Colonic mucosa (tissue), 4 donors: ENCODE measurements at places on chromosomes 11 and 22. TPM values are rescaled to one million over a fixed set of nuclear protein-coding genes. Genes with fewer than 3 reads are reported as not detected.
A peak's percentile ranks its signal among the peaks of the same experiment; 100 is the strongest.

RFPL1 gene
- total RNA-seq, result not detected

BAIAP2L2 gene
- total RNA-seq, result 76.6 TPM

C1QTNF5 gene
- 5.3 TPM for total RNA-seq

FGF3 gene
- total RNA-seq, result not detected

OR51I2 gene
- total RNA-seq, result not detected

NLRP6 gene
- total RNA-seq, result 0.72 TPM

GRAMD4 gene
- 118 TPM for total RNA-seq

CCDC116 gene
- total RNA-seq, result 0.59 TPM

CD3G gene
- 2.0 TPM for total RNA-seq

CSRP3 gene
- 0.35 TPM for total RNA-seq

- H3K4me1 ChIP-seq, result peaks cover 3% of the 10 kb centered on the region
- H3K36me3 ChIP-seq, result no peaks in the 10 kb centered on the region
- no peak overlapping the region for H3K4me3 ChIP-seq
- no peak for DNase-seq
- H3K27ac ChIP-seq, result no peak overlapping the region
These were observed 7.4 kb downstream of the CD82 start for GRCh38 chr11:44572884-44573283.

DNA sequence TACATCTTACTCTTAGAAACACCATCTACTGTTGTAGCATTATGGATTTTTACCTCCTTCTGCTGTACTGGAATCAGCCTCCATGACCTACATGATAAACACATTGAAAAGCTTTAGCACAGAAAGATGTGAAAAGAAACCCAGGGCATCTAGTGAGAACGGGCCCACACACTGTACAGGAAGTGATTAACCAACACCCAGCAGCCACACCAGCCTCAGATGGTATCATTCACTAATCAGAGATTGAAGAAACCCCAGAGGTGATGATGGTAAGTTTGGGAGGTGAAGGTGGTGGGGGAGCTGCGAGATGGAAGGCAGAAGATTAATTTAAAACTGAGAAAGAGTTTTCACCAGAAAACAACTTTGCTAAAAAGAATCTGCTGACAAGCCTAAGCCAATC is 46.1 kb downstream of the RASSF10 start:
- no peak for DNase-seq
- no peaks in the 10 kb centered on the region for H3K36me3 ChIP-seq
- no peaks in the 10 kb centered on the region for H3K27me3 ChIP-seq
- H3K4me1 ChIP-seq, result no peaks in the 10 kb centered on the region

DNA sequence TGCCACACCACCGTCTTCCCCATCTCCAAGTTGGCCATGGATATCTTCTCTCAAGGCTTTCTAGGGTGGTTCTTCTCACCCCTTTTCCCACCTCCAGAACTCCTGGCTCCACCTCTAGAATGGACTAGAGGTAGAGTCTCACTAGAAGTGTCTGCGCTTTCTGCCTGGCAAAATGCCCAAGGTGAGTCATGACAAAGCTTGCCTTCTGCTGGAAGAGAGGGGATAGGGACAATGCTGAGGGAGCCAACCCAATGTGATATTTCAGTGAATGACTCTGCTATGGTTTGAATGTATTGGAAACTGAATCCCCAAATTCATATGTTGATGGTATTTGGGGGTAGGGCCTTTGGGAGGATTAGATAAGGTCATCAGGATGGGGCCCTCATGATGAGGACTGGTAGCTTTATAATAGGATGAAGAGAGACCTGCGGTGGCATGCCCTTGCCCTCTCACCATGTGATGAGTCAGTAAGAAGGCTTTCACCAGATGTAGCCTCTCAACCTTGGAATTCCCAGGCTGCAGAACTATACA is 4.1 kb upstream of the CD82 start:
- no peak overlapping the region for H3K27ac ChIP-seq
- peaks cover 8% of the 10 kb centered on the region for H3K4me1 ChIP-seq
- no peak overlapping the region for H3K4me3 ChIP-seq
- no peaks in the 10 kb centered on the region for H3K27me3 ChIP-seq

DNA sequence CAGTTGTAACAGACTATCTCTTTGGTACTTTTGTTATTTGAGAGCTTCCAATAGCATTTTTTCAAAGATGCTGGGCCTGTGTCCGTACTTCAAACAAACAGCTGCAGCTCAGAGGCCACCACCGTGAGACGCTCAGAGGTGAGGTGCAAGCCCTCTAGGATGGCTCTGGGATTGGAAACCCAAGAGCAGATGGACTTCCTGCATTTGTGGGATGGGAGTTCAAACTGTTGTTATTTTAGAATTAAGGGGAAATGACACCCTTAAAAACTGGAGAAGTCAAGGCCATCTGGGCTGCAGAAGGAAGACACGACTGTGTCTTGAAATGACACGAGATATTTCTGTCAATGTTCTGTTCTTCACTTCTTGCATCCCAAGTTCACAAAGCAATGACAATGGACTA is 9.2 kb upstream of the IL10RA start:
- no peak for DNase-seq
- H3K27me3 ChIP-seq, result no peaks in the 10 kb centered on the region
- H3K36me3 ChIP-seq, result no peaks in the 10 kb centered on the region
- peaks cover 11% of the 10 kb centered on the region for H3K4me1 ChIP-seq
- H3K27ac ChIP-seq, result no peak overlapping the region

- no peak overlapping the region for H3K27ac ChIP-seq
- no peaks in the 10 kb centered on the region for H3K27me3 ChIP-seq
These were observed 102.9 kb downstream of the MTNR1B start for GRCh38 chr11:93072229-93072914.

DNA sequence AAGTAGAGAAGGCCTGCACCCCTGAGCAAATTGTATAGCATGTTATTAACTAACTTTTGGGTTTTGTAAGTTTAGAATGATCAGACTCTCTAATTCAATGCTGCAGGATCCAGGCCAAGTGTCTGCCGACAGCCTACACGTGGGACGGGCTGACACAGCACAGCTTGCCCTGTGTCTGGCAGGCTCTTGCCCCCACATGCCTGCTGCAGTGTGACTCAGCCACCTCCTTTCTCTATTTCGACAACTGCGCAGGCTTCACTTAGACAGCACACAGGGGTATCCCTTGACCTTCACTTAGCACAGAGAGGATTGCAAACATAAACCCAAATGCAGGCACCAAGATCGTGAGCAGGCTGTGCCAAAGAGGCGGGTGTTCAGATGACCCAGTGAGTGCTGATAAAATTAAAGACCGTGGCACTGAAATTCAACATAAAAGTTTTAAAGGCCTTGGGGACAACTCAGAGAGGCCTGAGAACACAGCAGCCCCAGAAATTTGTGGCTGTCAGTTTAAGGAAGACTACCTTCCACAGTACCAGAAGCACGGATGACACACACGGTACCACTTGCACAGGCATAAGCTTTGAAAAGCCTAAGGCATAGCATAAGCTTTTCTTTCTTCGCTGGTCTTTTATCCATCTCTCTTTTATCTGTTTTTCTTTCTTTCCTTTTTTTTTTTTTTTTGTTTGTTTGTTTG is 37.8 kb downstream of the SCN3B start:
- H3K4me1 ChIP-seq, result no peaks in the 10 kb centered on the region
- no peak for DNase-seq
- no peak overlapping the region for H3K4me3 ChIP-seq
- no peaks in the 10 kb centered on the region for H3K36me3 ChIP-seq
- H3K27me3 ChIP-seq, result no peaks in the 10 kb centered on the region
- no peak overlapping the region for H3K27ac ChIP-seq

DNA sequence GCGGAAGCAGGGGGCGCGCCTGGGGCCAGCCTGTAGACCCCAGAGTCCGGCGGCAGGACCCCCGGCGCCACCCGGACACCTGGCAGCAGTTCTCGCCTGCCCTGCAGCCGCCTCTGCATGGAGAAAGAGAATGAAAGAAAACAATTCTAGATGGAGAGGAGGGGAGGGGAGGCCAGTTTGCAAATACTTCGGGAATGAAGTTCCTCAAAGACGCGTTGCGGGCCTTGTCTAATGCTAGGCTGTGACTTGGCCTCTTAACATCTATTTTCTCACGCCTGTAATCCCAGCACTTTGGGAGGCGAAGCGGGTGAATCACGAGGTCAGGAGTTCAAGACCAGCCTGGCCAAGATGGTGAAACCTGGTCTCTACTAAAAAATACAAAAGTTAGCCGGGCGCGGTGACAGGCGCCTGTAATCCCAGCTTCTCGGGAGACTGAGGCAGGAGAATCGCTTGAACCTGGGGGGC is 2.1 kb upstream of the BARX2 start:
- H3K36me3 ChIP-seq, result no peaks in the 10 kb centered on the region
- H3K4me1 ChIP-seq, result no peaks in the 10 kb centered on the region
- no peak overlapping the region for H3K27ac ChIP-seq
- H3K4me3 ChIP-seq, result peak overlapping the region; percentile 40
- DNase-seq, result no peak
- H3K27me3 ChIP-seq, result peaks cover 17% of the 10 kb centered on the region

GRCh38 chr11:57202281-57202680 is 20.5 kb downstream of the LRRC55 start:
- H3K4me1 ChIP-seq, result no peaks in the 10 kb centered on the region
- no peak overlapping the region for H3K27ac ChIP-seq
- no peak overlapping the region for H3K4me3 ChIP-seq
- H3K36me3 ChIP-seq, result no peaks in the 10 kb centered on the region
- DNase-seq, result no peak
- no peaks in the 10 kb centered on the region for H3K27me3 ChIP-seq

- H3K36me3 ChIP-seq, result no peaks in the 10 kb centered on the region
- peaks cover 43% of the 10 kb centered on the region for H3K27me3 ChIP-seq
- peak; percentile 60 for DNase-seq
- peaks cover 19% of the 10 kb centered on the region for H3K4me1 ChIP-seq
These were observed 1.8 kb upstream of the RASGRP2 start for GRCh38 chr11:64745521-64746328.

GRCh38 chr11:63847363-63847762 is 8.5 kb downstream of the MARK2 start:
- H3K27ac ChIP-seq, result peak overlapping the region; percentile 31
- H3K4me3 ChIP-seq, result no peak overlapping the region
- H3K27me3 ChIP-seq, result no peaks in the 10 kb centered on the region
- H3K4me1 ChIP-seq, result peaks cover 22% of the 10 kb centered on the region
- H3K36me3 ChIP-seq, result no peaks in the 10 kb centered on the region

GRCh38 chr11:75949023-75949672 is 134.1 kb downstream of the UVRAG start:
- peaks cover 11% of the 10 kb centered on the region for H3K4me1 ChIP-seq
- H3K36me3 ChIP-seq, result no peaks in the 10 kb centered on the region
- H3K27me3 ChIP-seq, result no peaks in the 10 kb centered on the region
- no peak overlapping the region for H3K4me3 ChIP-seq

- no peaks in the 10 kb centered on the region for H3K4me1 ChIP-seq
- no peaks in the 10 kb centered on the region for H3K27me3 ChIP-seq
- peak; percentile 18 for DNase-seq
- H3K4me3 ChIP-seq, result no peak overlapping the region
- no peaks in the 10 kb centered on the region for H3K36me3 ChIP-seq
These were observed 633.8 kb downstream of the DLG2 start for GRCh38 chr11:84993386-84993785.

DNA sequence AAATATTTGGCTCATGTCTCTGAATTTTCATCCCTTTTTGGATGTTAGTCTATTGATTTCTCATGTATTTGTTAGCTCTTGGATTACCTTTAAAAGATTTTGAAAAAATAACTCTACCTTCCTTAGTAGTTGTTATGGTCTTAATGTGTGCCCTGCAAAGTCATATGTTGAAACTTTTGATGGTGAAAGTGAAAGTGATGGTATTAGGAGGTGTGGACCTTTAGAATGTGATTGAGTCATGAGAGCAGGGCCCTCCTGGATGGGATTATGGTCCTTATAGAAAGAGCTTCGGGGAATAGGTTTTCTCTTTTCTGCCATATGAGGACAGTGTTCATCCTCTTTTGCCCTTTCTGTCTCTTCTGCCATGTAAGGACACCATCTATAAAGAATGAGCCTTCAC is 33.6 kb upstream of the MPPED2 start:
- no peaks in the 10 kb centered on the region for H3K36me3 ChIP-seq
- no peak overlapping the region for H3K27ac ChIP-seq
- no peak for DNase-seq
- H3K4me1 ChIP-seq, result no peaks in the 10 kb centered on the region
- no peaks in the 10 kb centered on the region for H3K27me3 ChIP-seq
- H3K4me3 ChIP-seq, result no peak overlapping the region

DNA sequence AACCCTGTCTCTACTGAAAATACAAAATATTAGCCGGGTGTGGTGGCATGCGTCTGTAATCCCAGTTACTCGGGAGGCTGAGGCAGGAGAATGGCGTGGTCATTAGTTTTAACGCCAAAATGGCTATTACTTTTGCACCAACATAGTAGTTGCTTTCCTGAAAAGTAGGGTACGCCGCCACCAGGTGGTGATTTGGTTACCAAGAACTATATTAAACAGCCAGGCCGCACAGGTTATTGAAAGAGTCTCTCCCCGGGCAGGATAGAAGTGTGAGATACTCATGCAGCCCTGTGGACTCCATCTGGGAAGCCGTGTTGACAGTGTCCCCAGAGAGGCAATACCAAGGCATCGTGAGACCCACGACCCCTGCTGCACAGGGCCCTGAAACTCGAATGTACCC is 24.6 kb upstream of the LRRC32 start:
- H3K27me3 ChIP-seq, result no peaks in the 10 kb centered on the region
- H3K36me3 ChIP-seq, result no peaks in the 10 kb centered on the region
- no peak overlapping the region for H3K27ac ChIP-seq
- H3K4me1 ChIP-seq, result no peaks in the 10 kb centered on the region
- no peak for DNase-seq

DNA sequence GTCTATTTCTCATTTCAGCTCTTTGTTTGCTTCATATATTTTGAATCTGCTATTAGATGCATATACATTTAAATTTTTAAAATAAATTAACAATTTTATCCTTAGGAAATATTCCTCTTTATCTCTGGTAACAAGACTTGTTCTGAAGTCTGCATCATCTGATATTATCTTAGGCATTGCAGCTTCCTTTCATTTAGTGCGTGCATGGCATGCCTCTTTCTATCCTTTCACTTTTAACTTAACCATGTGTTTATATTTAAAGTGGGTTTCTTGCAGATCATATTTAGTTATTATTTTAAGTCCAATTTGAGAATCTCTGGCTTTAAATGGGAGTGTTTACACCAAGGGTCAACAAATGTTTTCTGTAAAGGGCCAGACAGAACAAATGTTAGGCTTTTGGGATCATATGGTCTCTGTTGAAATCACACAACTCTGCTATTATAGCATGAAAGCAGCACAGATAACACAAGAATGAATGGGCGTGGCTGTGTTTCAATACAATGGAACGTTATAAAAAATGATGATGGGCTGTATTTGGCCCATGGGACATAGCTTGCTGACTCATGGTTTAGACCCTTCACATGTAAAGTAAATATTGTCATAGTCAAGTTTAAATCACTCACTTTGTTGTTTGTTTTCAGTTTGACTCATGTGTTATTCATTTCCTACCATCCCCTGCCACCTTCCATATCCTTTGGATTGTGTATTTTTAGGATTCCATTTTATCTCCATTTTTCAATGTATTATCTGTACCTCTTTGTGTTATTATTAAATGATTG is 83.9 kb upstream of the SNX19 start:
- H3K27me3 ChIP-seq, result no peaks in the 10 kb centered on the region
- no peak overlapping the region for H3K4me3 ChIP-seq
- DNase-seq, result no peak
- no peaks in the 10 kb centered on the region for H3K36me3 ChIP-seq
- H3K27ac ChIP-seq, result no peak overlapping the region

- no peaks in the 10 kb centered on the region for H3K4me1 ChIP-seq
- H3K27me3 ChIP-seq, result no peaks in the 10 kb centered on the region
- no peaks in the 10 kb centered on the region for H3K36me3 ChIP-seq
- H3K27ac ChIP-seq, result peak overlapping the region; percentile 6
These were observed 17.2 kb upstream of the OR5B21 start for GRCh38 chr11:58525037-58525614.
